ENCODE measurements at places on chromosomes 4 and X.
A peak's percentile ranks its signal among the peaks of the same experiment; 100 is the strongest.

- no peak for DNase-seq
Observed at GRCh38 chr4:84932462-84932861, 34.0 kb downstream of the WDFY3 start.

DNA sequence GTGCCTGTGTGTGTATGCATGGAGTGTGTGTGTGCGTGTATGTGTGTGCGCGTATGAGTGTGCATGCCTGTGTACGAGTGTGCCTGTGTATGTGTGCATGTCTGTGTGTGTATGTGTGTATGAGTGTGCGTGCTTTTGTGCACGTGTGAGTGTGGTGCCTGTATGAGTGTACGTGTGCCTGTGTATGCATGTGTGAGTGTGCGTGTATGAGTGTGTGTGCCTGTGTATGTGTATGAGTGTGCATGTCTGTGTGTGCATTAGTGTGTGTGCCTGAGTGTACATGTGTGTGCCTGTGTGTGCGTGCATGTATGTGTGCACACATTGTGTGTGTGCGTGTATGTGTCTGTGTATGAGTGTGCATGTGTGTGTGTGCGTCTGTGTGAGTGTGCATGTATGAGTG is 5.7 kb downstream of the DOK7 start:
- DNase-seq: no peak

GRCh38 chrX:131801066-131801465 is 222.0 kb upstream of the STK26 start:
- no peak for DNase-seq

DNA sequence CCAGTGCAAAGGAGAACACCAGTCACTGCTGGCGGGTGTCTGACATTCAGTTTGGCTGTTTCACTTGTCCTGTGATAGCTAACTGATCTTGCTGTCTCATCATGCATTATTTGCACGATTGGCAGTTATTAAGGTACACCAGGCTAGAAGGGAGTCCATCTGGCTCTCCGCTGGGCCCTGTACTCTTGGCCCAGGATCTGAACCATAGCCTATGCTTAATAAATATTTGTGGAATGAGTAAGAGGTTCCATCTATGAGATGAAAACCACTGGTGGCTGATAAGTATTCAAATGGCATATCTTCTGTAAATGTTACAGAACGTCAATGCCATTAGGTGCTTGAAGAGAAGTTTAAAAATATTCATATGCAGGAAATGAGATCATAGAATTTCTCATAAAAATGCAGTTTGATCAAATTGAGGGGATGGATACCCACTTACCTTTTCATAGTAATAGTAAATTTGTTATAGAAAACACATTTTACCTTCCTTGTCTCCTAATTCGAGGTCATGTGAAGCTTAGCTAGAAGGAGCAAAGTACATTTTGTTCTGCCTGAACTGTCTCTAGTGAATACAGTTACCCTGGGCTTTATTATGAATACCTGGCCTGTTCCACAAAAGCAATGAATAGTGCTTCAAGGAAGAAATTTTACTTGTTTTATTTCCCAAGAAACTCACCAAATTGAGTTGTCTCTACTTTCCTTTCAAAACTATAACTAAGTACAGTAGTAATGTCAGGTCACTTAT is 213.5 kb downstream of the CBR4 start:
- DNase-seq: peak; percentile 53

DNA sequence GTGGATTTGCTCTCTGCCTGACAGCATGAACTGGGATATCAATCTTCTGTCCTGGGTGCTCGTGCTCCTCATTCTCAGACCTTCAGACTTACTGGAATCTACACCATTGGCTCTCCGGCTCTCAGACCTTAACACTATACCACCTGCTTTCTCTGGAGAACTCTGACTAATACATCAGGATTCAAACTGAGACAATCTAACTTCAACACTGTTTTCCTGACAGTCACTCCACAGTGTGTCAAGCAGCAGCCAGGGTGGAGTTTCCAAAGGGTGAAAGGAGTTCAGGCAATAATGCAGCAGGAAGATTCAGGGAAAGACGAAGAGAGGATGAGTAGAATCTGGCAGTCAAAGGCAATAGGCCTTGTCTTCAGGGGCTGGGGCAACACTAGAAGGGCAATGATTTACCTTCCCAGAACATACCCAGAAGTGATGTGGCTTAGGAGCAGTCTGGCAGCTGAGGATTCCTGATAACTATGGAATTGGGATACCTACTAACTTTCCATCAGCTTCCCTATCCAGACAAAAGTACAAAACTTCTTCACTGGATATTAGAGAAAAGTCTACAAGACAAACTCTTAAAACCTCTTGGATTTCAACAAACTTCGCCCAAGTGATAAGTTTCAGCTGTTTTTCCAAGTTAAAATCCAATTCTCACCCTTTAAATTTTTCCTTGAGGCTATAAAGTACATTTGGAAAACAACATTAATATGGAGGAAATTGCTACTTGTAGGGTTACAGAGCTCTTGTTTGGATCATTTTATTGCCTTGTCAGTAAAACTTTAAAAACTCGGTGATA is 58.4 kb upstream of the SLIT2 start:
- DNase-seq: no peak

DNA sequence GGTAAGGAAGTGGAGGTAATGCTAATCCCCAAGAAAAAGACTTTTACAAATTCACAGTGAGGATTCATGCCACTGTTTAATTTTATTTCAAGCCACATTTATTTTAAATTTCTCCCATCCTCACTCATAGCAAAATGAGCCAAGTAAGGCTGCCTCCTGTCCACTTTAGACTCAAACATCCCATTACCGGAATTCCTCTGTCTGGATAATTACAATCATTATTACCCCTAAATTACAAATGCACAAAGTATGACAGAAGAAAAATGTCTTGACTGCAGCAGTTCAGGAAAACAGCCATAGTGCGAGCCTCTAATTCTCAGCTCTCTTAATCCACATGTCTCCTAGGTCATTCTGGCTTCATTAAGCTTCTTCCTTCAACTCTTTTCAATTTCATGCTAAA is 57.0 kb downstream of the MAPK10 start:
- DNase-seq: no peak

GRCh38 chr4:41256740-41257256 is at the start of gene UCHL1:
UCHL1 (plus strand) TSS chr4:41256928; CDS start chr4:41256977, 49 bp downstream.
- DNase-seq: no peak

GRCh38 chr4:40316333-40316781 is 18.8 kb upstream of the CHRNA9 start:
- DNase-seq: no peak
